T-helper 17 cell (primary cell): ENCODE measurements at places on chromosomes 5 and 9. TPM values are rescaled to one million over a fixed set of nuclear protein-coding genes. Genes with fewer than 3 reads are reported as not detected.

The STKLD1 gene
- total RNA-seq = 0.72 TPM

The OTP gene
- total RNA-seq = not detected

DNA sequence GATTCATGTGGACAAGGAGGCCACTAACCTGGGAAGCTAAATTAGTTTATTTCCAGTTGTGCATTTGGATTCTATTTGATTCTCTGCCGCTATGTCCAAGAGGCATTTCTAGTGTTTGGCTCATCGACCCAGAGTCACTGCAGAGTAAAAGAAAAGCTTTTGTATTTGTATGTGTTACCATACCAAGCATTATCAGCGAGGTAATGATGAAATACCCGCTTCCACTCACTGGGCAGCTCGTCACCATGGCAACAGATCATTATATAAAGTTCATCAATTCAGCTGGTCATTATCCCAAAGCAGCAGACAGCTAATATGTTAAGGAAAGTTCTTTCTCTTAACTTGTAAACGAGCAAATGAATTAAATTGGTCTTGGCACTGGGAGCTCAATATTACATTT, 380.3 kb downstream of the SEMA5A start:
- DNase-seq = no peak

GRCh38 chr5:119290161-119290569, 65.7 kb upstream of the TNFAIP8 start:
- no peak for DNase-seq

DNA sequence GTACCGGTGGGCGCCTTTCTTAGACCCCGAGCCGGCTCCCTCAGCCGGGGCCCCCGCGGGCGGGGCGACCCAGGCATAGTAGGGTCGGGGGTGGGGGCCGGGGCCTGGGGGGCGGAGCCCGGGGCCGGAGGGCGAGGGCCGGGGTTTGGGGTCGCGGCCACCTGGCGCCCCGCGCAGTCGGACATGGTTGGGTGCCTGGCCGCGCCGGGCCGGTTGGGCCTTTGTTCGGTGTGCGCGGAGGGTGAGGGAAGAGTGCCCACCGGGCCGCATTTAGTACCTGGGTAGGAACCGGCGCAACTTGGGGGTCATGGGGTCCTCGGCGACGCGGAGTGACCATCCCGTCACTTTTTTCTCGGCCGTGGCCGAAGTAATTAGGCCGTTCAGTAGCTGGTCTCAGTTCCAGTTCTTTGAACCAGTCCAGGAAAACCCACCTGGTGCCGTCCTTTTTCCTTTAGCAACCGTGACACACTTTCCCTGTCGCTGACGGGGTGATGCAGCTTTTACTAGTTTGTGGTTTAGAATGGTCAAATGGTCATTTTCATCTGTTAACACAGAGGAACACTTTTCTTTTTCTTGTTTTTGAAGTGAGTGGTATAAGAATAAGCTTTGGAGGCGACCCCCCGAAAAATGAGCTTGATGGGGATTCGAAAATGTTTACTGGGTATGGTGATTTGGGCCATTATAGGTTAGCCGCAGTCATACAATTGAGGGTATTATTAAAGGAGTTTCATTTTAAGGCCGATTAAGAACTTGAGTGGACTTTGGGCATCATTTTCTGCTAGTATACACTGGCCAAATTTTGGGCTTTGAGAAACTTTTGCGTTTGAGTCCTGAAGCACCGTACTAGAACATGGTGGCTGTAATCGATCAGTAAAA, 589 bp downstream of the CKS2 start:
- DNase-seq = no peak

- DNase-seq = no peak
Measured at GRCh38 chr5:87048156-87048555, 219.5 kb upstream of the RASA1 start.

DNA sequence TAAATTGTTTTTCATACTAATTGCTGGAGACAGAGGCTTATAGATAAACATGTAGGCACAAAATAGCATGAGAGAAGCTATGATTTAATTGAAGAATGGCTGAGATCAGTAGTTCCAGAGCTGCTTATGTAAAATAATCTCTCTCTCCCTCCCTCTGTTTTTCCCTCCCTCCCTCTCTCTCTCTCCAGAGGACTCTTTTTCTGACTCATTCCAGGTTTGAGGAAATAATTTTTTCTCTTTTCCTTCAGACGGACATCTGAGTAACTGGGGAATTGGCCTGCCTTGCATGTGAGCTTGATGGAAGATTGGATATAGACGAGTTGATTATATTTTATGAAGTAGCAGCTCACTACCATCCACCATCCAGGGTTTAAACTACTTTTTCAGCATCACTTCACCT, 35.5 kb downstream of the KCTD16 start:
- DNase-seq = no peak

GRCh38 chr5:177256296-177256695, 47.2 kb downstream of the RAB24 start:
- DNase-seq = no peak

DNA sequence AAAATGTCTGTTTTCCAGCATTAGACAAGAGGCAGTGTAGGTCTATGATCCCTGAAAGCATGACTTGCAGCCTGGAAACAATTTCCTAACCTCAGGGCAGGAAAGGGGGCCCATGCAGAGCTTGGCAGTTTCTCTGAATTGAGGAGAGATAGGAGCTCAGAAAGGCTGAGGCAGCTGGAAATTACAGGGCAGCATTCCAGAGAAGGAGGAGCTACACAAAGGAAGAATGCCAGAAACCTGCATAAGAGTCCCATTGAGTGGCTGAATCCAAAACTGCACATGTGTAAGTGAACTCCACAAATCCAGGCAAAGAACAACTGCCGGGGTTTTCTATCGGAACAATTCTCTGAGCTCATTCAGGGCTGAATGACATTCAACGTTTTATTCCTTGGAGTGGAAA, 346.8 kb downstream of the PIK3R1 start:
- no peak for DNase-seq

DNA sequence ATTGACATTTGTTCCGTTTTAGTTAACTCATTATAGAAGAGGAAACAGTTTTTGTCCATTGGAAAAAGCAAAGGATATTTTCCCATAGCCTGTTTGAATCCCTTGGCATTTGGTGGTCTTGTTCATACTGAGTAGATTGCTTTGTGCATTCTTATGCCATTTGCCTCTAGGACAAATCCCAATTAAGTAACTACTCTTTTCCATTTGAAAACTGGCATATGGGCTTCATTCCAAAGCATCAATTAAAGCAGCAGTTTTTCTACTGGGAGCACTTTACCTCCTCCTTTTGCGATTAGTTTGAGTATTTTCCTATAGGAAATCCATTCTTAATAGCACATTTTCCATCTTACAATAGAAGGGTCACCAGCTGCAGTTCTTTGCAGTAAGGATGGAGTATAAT, 31.2 kb downstream of the GPR21 start:
- DNase-seq = no peak

GRCh38 chr5:139893873-139894272, 98.3 kb downstream of the PSD2 start:
- no peak for DNase-seq

DNA sequence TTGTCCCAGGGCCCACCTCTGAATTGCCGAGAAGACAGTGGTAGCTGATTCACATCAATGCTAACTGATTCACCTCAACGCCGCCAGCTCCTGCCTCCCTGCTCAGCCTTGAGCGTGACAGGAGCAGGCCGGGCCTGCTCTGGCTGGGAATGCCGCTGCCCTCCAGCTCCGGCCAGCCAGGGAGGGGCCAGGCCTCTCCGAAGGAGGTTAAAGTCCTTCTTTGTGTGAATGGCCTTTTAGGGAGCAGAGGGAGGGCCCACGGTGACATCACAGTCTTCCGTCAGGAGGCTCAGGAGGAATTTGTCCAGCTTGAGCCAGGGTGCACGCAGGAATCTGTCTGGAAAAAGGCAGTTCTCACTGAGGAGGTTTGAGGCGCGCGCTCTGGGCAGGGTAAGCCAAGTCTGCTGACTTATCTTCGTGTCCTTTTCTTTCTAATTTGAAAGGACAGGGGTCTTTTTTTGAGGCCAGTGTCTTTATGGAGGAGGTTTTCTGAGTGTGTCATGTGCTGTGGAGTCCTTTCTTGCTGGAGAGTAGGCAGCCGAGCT, 82.7 kb downstream of the C9orf152 start:
- DNase-seq = no peak

GRCh38 chr9:98118640-98119601, at the start of gene TRIM14:
Gene TRIM14 (minus strand): TSS chr9:98119222. CDS start chr9:98119188, 34 bp downstream.
- no peak for DNase-seq
